ENCODE measurements at places on chromosomes 1 and 21.

DNA sequence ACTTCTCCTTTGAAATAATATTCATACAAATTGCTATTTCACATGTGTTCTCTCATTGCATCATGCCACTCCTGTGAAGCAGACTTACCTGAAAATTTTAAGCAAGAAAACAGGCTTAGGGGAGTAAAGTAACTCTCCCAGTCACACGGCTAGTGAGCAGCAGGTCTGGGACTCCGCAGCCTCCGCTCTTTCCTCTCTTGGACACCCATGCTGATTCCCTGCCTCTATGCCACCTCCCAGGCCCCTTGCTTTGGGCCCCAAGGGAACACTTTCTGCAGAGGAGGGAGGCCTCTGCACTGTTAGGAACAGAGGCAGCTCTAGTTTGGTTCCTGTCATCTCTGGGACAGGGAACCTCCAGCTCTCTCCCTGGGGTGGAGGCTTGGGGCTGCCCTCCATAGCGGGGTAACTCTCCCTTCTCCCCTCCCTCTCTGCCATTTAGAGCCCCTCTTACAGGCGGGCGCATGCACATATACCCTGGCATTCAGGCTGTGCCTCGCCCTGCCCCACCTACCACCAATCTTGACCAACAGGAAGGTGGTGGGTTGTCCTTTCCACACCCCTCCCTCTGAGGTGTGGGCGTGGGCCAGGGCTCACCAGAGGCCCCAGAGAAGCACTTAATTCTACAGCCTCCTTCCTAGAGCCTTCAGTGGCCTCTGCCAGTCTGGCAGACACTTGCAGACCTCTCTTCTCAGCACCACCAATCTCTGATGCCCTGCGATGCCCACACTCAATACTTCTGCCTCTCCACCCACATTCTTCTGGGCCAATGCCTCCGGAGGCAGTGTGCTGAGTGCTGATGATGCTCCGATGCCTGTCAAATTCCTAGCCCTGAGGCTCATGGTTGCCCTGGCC, at the start of gene RXFP4:
Gene RXFP4 (plus strand): TSS at position 646 of the 852 bp plus-strand sequence. CDS start 72 bp downstream, at position 718.
- DNase-seq, result no peak

DNA sequence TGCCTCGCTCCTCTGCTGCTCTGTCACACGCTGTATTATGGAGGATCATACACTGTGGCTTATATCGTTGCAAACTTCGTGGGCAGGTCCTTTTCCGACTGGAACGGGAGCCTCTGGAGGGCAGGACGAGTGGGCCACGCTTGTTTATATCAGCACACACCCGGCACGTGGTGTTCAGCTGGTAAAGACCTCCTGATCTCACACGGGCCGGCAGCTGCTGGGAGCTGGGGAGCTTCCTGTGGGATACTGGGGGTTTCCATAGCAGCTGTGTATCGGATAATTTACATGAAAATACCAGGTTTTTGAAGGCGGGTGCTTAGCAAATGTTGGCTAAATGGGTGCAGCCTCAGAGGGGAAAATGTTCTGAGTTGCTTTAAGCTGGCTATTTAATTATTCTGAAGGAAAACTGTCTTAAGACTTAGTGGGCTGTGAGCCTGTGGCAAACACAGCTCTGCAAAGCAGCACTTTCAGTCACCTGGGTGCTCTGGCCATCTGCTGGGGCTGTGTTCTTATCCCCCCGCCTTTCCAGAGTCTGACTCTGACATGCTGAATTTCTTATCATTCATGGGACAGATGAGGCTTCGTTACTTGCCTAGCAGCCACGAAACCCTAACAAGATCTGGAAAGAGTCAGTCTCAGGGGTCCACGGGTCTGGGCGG, 103.6 kb upstream of the GCLM start:
- DNase-seq, result no peak

GRCh38 chr1:230112131-230112701, 45.2 kb downstream of the GALNT2 start:
- DNase-seq, result no peak

GRCh38 chr1:226549937-226550671, 1.5 kb downstream of the STUM start:
- peak; percentile 13 for DNase-seq

DNA sequence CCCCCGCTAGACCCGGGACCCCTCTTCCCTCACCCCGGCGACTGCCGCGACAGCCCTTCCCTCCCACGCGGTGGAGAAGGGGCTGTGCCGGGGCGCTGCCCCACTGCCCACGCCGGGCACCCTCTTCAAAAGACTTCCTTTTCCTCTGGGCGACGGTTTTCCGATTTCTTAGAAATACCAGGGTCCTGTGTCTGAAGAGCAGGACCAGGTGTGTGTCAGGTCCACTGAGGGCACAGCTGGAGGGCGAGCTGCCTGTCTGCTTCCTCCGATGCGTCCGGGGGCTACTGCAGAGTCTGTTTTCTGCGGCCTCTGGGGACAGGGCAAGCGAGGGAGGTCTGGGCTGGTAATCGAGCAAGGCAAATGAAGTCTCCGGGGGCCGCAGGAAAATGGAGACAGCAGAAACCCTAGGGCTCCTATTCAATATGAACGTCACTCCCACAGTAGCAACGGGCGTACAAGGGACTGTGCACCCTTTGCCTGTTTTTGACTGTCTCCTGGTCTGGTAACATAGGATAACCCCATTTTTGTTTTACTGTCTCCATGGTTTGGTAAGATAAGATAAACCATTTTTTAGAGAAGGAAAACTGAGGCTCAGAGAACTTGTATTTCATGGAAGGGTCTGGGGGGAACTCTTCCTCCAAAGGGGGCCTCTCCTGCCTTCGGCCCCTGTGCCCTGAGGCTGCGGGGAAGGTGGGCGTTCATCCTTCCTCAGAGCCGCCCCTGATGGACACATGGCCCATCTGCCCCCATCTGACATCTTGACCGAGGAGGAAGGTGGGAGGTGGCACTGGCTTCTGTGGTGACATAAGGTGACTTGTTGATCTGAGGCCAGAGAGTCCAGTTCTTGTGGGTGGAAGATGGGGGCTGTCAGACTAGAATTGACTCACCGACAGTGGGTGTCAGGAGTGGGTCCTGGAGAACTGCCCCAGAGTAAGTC, 970 bp downstream of the TNFRSF1B start:
- peak; percentile 39 for DNase-seq

GRCh38 chr1:6724517-6725141, 23.0 kb upstream of the DNAJC11 start:
- DNase-seq, result no peak

DNA sequence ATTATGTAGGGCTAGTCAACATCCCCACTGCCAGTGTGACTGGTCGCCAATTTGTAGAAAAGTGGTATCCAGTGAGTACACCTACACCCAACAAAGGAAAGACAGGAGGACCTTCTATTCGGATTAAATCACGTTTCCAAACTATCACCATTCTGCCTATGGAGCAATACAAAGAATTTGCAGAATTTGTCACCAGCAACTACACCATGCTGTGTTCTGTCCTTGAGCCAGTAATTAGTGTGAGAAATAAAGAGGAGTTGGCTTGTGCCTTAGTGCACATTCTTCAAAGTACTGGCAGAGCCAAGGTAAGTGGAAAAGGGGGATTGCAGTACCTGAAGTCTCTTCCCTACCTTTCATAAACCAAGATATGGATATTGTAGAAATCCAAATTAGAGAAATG, 53.8 kb downstream of the CLEC20A start:
- DNase-seq, result no peak

DNA sequence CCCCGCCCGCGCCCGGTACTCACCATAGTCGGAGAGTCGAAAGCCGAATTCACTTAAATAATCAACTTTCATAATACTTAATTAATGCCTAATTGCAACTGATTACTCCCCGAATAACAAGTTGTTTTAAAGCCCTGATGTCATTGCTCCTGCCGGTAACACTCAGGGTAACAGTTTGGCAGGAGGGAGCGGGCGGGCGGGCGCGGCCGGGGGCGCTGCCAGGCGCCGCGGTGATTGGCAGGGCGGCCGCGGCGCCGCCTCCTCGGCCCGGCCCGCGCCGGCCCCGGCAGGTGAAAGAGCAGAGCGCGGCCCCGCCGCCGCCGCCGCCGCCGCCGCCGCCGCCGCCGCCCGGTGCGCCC, 102.2 kb downstream of the CASZ1 start:
- DNase-seq, result peak; percentile 65

DNA sequence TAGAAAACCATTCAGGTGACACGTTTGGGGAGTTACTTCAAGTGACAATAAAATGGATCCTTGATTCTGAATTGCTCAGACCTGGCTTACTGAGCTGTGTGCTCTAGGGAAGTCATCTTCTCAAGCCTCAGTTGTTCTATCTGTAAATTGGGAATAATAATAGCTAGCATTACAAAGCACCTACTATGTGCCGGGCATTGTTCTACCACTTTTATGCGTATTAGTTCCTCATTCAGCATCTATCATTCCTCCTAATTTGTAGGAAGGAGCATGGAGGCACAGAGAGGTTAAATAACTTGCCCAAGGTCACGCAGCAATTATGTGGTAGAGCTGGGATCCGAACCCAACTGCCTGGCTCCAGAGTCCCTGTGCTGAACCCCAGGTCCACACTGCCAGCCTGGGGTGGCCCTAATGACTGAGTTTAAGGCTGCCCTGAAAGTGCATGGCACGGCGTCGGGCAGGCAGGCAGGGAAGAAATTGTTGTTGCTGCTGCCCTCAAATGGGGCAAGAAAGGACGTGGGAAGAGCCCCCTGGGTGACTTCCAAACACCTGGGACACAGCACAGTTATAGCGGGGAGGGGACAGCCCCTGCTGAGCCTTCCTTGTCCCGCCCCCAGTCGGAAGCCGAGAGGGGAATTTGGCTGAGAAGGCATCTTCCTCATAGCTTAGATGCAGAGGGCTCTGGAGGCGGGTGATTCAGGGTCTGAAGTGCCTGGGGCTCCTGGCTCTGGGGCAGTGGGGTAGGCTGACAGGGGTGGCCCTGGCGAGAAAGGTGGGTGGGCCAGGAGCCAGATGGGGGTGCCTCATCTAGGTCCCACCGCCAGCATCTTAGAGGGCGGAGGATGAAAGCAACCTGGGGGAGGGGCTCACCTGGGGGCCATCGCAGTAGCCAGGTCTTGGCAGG, 86.5 kb upstream of the IFFO2 start:
- DNase-seq, result no peak

- DNase-seq, result no peak
Measured at GRCh38 chr1:37453647-37454046, 20.7 kb upstream of the ZC3H12A start.

DNA sequence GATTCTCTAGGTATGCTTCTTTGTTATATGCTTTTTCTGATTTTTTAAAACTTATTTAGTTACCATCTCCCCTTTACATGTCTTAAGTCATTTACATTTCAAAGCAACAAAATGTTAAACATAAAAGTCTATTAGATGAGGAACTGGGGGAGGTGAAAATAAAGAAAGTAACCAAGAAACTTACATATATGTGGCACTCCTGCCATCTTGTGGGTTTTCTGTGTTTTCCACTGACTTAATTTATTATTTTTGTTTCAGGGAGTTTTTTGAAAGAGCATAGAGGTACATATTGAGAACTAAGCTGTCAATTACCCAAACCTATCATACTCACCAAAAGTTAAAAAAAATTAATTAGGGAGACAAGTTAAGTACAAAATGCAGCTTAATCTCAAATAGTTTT, 1531.1 kb downstream of the MRPL39 start:
- DNase-seq, result no peak

DNA sequence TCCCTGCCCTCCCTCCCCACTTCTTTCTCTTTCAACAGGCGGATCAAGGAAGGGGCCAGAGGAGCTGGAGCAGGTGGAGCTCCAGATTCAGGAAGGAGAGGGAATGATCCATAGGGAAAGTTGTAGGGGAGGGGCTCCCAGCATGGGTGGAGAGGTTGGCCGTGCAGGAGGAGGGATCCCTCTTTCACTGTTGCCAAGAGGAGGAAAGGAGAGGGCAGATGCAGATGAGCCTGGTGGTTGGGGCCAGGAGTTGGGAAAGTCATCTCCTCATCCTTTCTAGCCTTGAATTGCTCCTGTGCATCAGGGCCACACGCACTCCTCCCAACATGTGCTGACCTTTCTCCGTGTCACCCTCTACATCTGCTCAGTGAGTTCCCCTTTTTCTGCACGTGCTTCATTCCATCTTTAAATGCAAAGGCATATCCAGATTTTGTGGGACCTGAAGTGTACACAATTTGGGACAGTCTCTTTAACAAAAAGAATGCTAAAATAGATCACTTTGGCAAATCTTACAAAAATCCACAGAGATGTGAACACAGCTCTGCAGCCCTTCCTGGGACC, 32.4 kb downstream of the ZBTB18 start:
- DNase-seq, result no peak

GRCh38 chr1:236686815-236687160, 489 bp downstream of the ACTN2 start:
- no peak for DNase-seq

GRCh38 chr1:57017717-57018116, 51.9 kb upstream of the C8B start:
- DNase-seq, result peak; percentile 26

DNA sequence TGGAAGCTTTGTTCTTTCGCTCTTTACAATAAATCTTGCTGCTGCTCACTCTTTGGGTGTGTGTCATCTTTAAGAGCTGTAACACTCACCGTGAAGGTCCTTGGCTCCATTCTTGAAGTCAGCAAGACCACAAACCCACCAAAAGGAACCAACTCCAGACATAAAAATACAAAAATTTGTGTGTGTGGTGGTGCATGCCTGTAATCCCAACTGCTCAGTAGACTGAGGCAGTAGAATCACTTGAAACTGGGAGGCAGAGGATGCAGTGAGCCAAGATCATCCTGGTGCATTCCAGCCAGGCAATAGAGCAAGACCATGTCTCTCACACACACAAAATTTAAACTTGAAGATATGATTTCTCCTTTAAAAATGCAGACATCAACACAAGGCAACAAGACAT, 1431.7 kb upstream of the B3GALT2 start:
- no peak for DNase-seq

- DNase-seq, result no peak
Measured at GRCh38 chr1:220281159-220281574, 8.9 kb upstream of the RAB3GAP2 start.

DNA sequence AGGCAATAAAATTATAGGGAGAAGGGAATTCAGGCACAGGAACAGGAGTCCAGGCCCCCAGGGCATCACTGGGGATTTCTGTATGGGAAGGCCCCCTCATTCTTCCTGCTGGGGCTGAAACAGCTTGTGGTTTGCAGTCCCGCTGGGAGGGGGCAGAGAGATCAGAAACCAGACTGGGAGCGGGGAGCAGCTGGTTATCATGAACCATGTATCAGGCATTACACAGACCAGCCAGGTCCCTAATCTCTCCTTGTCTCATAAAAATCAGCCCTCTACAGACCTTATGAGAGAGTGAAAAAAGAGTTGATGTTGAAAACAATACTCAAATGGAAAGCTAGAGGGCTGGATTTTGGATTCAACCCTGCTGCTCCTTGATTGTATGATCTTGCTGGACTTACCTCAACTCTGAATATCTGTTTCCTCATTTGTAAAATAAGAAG, 93.4 kb upstream of the F3 start:
- DNase-seq, result no peak

GRCh38 chr1:100349246-100349645, 3.1 kb upstream of the CDC14A start:
- no peak for DNase-seq

- DNase-seq, result no peak
Measured at GRCh38 chr1:171834821-171835220, 6.5 kb upstream of the DNM3 start.

Data from activated CD4-positive, alpha-beta T cell treated with anti-CD3 and anti-CD28 coated beads, Interleukin-2, Interleukin-6, amounts not matched to agents 100 ng/mL and 50 ng/mL, durations not matched to agents 16 hours and 8 hours (primary cell).